ENCODE measurements at places on chromosomes 4 and X.

GRCh38 chr4:161273607-161274006, 890.2 kb downstream of the FSTL5 start:
- no peak for DNase-seq

- no peak for DNase-seq
These were observed 149.9 kb downstream of the SLC10A7 start for GRCh38 chr4:146371812-146372211.

DNA sequence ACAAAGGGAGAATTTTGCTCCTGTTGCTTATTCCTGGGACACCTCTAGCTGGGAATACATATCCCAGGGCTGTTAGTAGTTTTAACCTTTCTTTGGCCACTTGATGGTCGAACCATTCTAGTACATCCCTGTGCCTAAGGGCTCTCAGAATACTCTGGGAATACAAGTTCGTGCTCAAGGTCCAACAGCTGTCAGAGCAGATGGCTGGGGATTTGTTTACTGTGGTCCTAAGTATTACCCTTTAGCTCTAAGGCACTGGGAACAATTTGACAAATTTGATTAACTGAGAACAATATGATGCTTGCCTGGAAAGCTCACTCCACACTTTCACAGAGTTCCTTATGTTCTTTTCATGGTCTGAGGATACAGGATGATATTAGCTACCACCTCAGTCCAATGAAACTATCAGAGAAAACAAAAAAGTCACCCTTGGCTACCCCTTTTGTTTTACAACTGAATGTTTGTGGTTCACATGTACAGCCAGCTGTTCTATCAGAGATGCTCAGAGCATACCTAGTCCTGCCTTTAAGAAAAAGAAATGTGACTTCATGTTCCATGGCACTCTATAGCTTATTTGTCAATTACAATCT, 47.4 kb upstream of the PHOX2B start:
- DNase-seq: no peak

DNA sequence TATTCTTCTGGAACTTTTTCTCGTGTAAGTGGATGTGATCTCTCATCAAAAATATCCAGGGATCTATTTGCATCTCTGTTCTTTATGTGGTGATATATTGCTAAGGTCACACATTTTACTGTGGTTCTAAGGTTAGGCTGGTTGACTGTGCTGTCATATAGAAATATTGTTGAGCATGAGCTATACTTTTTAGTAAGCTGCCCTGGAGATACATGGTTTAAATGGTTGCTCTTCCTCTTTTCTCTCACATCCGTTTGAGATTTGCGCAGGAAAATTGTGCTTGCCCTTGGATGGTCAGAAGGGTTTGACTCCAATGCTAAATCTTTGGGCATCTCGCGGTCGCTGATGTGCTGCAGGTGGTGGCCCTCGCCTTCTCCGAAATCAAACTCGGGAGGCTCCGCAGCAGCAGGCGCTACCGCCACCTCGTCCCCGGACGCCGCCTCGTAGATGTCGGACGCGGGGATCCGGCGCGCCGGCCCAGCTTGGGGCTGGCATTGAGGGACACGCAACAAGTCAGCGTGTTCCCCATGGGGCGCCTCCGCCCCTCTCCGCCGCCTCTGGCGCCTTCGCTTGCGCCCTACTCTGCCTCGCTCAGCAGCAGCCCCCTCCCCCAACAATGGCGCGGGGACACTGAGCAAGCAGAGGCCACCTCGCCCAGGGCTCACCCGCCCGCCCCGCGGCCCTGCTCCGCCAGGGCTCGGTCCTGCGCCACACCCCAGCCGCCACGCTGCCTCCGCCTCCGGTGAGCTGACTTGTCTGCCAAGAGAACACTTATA, 154.5 kb downstream of the MSN start:
- peak; percentile 4 for DNase-seq

- no peak for DNase-seq
These were observed 15.0 kb downstream of the TTC29 start for GRCh38 chr4:146930673-146931072.

GRCh38 chr4:165248102-165248501, 40.7 kb downstream of the KLHL2 start:
- DNase-seq: no peak

- DNase-seq: no peak
These were observed 88.6 kb upstream of the FRMPD3 start for GRCh38 chrX:107360788-107361360.

GRCh38 chrX:72662020-72662747, 51.9 kb downstream of the PHKA1 start:
- DNase-seq: no peak

DNA sequence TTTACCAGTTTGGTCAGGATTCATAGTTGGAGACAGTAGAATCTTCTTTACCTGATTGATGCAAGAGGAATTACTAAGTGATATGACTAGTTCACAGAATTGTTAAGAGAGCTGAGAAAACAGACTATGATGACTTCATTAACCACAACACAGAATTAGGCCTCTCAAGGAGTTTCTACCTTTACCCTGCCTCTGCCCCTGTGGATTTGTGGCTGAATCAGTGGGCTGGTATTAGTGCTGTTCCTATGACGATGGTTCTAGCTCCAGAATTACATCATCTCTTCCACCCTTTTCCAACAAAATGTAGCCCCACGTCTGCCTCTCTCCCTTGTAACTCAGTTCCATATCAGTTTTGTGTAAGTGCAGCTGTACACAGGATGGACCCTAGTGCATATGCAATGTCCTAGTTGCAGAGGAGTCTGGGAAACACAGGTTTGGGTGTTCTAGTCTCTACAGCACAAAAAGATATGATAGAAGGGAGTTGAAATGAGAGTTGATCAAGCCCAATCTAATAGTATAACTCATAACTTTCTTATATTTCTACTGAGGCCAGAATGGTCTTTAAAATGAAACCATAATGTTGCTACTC, 99.3 kb downstream of the ANXA5 start:
- DNase-seq: no peak

DNA sequence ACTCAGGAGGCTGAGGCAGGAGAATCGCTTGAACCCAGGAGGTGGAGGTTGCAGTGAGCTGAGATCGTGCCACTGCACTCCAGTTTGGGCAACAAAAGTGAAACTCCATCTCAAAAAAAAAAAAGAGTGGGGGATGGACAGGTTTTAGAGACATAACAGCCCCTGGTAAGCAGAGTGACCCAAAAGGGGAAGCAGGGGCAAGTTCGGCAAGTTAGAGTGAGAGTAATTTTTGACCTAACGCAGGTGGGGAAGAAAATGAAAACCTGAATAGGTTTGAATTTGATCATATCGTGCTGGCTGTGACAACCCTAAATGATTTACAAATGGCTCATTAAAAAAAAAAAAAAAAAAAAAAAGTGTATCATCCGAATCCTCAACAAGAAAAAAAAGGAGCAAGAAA, 25.7 kb upstream of the TMEM131L start:
- DNase-seq: no peak

DNA sequence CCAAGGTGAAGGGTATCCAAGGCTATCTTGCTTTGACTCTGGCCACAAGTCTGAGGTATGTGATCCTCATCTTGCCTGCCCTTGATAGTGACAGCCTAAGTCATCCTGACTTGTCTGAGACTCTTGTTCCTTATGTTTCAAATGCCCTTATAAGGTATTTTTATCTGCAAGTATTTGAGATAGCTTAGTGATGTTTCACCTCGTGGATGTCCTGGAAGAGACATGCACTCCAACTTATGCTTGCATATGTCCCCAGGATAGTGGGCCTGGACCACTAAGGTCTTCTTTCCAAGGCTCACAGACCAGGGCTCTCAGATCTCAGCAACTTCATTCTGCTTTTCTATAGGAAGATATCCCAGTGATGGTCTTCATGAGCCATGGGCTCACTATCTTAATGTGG, 120.5 kb upstream of the WDR1 start:
- no peak for DNase-seq

DNA sequence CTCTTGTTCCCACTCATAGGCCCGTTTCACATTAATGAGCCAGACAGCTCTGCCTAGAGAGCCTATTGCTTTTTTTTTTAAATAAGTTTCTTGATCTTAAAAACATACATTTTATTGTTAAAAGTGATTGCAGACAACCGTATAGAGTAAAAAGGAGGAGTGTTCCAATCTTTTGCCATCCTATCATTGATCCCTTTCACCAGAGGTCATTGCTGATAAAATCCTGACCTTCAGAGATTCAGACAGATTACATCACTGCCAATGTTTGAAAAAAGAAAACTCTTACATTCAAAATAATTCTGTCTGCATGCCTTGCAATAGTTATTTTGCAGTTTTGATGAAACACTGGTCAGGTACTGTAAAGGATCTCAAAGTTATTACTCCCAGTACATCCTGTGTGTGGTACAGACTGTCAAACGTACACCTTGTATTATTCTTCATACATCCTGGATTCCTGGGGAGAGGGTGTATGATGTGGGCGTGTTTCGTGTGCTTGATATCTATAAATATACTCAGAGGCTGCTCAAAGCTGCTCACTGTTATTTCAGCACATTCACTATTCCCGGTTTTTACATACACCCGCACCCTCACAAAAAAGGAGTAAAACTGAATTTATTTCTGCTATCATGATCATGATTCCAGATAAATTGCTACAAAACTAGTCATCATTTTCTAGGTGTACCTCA, 15.4 kb upstream of the KLHL2 start:
- DNase-seq: no peak

- DNase-seq: no peak
These were observed 8.1 kb downstream of the SNX25 start for GRCh38 chr4:185217408-185217975.

GRCh38 chr4:38829237-38829636, 24.6 kb upstream of the TLR1 start:
- DNase-seq: no peak
